ENCODE measurements at places on chromosomes 2 and 18.

DNA sequence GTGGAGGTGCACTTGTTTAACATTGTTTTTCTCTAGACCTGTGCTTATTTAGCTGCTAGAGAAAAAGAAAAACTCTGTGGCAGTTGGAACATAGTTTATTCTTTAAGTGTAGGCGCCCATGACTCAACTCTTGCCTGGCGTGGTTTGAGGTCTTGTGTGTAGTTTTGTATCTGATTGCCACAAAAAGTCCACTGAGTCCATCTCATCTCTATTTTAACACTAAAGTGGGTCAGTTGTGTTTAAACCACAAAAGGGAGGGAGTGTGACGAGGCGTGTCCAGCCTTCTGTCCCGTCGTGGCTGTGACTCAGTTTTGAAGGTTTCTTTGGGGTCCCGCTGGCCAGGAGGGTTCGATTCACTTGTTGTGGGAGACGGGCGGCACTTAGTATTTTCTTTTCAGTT lies 15.3 kb upstream of the UGT1A9 start:
- no peak for DNase-seq

GRCh38 chr18:75377258-75377657 lies 50.2 kb downstream of the SMIM21 start:
- DNase-seq, result no peak

DNA sequence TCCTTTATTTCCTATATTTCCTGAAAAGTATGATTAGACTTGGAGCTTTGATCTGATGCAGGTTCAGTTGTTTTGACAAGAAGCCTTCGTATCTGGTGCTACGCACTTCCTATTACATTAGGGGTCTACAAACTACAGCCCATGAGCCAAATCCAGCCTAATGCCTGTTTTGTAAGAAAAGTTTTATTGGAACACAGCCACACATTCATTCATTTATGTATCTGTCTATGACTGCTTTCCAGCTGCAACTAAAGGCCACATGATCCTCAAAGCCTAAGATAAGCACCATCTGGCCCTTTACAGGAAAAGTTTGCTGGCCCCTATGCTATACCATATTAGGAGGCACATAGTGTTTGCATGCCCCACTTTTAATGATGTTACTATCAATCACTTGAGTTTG lies 26.0 kb downstream of the EIF2AK3 start:
- no peak for DNase-seq

DNA sequence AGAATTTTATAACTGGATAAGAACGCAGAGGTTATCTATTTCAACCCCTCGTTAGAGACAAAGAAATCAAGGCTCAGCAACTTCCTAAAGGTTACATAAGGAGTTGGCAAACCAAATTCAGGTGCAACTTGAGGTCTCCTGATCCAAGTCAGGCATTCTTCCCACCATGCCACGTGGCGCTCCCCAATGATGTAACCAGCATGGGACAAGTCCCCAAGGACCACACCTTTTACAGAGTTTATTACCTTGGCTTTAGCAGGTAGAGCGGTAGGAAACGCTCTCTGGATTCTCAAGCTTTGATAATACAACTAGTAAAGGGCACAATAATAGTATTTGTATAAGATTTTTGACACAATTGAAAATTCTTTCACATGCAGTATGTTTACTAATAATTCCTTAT lies 26.7 kb upstream of the MBOAT2 start:
- DNase-seq, result no peak

DNA sequence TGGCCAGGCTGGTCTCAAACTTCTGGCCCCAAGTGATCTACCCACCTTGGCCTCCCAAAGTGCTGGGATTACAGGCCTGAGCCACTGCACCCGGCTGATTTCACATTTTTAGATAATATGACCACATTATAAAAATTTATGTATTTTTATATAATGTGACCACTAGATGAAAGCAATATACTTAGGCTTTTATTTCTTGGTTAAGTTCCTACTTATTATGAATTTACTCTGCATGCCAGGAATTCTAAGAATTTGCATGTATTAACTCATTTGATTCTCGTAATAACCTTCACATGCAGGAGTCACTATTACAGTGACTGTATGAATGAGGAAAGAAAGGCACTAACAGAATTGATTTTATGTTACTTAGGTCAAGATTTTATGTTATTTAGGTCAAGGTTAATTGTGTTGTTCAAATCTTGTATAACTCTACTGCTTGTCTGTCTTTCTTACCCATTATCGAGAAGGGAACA lies 25.6 kb upstream of the CASP8 start:
- DNase-seq, result no peak
